Fibroblast of skin of right biceps (primary cell): ENCODE measurements at places on chromosomes 7 and 10.

DNA sequence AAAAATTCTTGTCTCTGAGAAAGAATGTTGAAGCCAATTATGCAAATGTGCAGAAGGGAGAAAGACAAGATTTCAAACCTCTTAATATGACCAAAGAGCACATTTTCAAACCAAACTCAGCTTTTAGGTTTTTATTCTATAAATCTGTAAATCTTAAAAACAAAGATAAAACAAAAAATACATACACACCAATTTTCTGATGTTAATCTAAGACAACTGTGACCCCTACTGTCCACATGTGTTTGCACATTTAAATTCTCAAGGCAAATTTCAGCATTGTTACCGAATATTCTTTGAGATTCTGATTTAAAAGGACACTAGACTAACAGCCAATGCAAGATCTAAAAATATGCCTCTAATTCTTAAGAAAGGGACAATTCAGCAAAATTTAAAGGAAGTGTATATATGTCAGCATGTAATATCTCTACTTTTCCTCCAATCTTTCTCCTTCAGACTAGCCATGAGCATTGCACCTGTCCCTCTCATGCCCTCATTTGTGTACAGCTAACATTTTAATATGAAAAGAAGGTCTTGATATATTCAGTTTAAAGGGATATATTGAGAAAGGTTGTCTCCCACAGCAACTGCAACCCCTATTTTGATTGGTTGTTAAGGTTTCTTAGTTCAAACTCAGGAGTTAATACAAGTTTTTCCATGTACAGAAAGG, 417.9 kb downstream of the IPMK start:
- DNase-seq, result peak; percentile 2

- peak; percentile 2 for DNase-seq
Observed at GRCh38 chr7:98956469-98956868, 78.1 kb downstream of the TRRAP start.

GRCh38 chr10:128605180-128605579, 479.0 kb upstream of the MKI67 start:
- DNase-seq, result no peak

DNA sequence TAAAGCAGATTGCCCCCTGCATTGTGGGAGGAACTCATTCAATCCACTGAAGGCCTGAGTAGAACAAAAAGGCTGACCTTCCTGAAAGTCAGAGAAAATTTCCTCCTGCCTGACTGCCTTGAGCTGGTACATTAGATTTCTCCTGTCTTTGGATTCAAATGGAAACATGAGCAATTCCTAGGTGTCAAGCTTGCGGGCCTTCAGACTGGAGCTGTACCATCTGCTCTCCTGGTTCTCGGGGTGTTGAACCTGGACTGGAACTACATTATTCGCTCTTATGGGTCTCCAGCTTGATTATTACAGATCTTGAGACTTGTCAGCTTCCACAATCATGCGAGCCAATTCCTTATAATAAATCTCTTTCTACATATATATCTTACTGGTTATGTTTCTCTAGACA, 173.6 kb upstream of the STEAP4 start:
- no peak for DNase-seq

DNA sequence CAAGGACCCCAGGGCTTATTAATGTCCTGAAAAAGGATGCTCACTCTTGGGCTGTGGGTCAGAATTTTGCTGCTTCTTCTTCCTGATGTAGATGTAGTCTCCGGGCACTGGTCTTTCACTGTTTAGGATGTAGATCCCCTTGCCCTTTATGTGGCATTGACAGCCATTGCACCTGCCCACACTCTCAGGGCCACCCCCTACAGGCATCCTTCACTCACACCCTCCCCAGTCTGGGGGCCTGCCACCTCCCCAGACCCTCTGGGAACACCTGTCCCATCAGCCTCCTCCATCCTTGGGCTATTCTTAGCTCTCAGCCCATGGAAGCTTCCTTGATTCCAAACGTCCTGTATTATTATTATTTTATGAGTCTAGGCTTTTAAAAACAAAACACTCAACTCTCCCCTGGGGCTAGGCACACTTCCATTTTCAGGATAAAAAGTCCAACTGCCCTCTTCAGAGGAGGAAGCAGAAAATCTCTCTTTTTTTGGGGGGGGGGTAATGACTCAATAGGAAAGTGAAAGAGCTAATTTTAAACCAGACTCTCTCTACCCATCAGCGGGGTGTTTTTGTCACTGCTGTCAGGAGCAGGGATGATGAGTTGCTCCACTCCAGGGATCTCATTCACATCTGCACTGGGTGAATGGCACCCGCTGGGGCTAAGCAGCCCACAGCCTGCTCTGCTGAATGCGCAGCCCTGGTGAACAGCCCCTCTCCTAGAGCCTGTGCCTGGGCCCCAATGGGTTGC, 11.5 kb upstream of the KLRG2 start:
- DNase-seq, result no peak

DNA sequence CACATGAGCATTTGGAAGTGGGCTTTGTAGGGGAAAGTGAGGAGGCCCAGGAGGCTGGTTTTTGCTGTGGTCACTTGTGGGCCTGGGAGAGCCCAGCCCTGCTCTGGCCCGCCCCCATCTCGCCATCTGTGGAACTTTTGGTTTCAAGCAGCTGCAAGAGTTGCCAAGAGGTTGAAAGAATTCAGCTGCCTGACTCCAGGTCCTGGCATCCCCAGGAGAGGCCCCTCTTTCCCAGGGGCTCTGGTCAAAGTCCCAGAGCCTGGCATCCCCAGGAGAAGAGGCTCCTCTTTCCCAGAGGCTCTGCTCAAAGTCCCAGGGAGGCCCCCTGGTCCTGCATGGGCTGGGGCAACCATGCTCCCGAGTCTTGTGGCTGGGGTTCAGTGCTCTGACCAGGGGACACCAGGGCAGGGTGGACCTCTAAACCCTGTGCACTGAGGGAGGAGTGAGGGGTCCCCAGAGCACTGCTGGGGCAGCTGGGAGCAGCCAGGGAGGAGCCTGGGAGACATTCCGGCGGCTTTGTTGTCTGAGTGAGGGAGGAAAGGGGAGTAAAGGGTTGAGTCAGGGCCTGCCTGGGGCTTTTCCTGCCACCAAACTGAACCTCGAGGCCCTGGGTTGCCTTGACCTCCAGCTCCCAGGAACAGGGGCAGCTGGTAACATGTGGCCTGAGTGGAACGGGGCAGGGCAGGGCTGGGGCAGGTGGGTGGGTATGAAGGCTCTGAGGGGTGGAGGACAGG, 27.7 kb upstream of the CSGALNACT2 start:
- peak; percentile 13 for DNase-seq

GRCh38 chr10:52313256-52313932, 687 bp upstream of the DKK1 start:
- DNase-seq, result no peak

GRCh38 chr10:133471300-133472109, 17.8 kb downstream of the SCART1 start:
- no peak for DNase-seq

- DNase-seq, result peak; percentile 45
Observed at GRCh38 chr7:43905956-43906330, 453 bp downstream of the URGCP start.

DNA sequence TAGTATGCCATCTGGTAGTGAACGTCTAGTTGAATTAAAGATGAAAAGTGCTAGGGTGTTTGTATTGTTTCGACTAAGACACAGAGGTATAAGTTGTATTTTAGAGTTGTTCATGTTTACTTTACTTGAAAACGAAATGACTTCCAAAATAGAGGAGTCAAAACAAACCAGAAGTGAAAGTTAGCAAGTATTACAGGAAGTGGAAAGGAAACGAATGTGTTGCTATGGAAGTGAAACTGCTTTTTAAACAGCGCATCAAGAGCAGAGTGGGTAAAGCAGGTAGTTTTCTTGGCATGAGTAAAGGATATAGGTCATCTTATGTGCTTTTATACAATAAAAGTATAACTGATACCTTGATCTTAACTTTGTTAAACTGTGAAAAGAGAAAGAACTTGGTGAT, 20.0 kb upstream of the GALNTL5 start:
- no peak for DNase-seq
